Mesenchymal stem cell (in vitro differentiated cells and primary cell): ENCODE measurements at places on chromosomes 7 and 10.

- DNase-seq: peak; percentile 88
- H3K4me1 ChIP-seq: no peaks in the 10 kb centered on the region
- H3K27ac ChIP-seq: no peak overlapping the region
- H3K27me3 ChIP-seq: no peaks in the 10 kb centered on the region
- H3K4me3 ChIP-seq: no peak overlapping the region
- H3K36me3 ChIP-seq: no peaks in the 10 kb centered on the region
Measured at GRCh38 chr7:17690030-17690429, 250.3 kb downstream of the SNX13 start.

- H3K27me3 ChIP-seq: no peaks in the 10 kb centered on the region
- H3K36me3 ChIP-seq: peaks cover 4% of the 10 kb centered on the region
- H3K4me3 ChIP-seq: no peak overlapping the region
- no peak for DNase-seq
- H3K4me1 ChIP-seq: peaks cover 30% of the 10 kb centered on the region
Measured at GRCh38 chr7:2124604-2125345, 108.0 kb downstream of the MAD1L1 start.

GRCh38 chr7:3370068-3370830 lies 69.2 kb downstream of the SDK1 start:
- no peak overlapping the region for H3K4me3 ChIP-seq
- H3K27ac ChIP-seq: no peak overlapping the region
- no peaks in the 10 kb centered on the region for H3K27me3 ChIP-seq
- H3K36me3 ChIP-seq: no peaks in the 10 kb centered on the region
- peak; percentile 29 for DNase-seq

- no peaks in the 10 kb centered on the region for H3K27me3 ChIP-seq
- H3K27ac ChIP-seq: no peak overlapping the region
- H3K4me1 ChIP-seq: peaks cover 6% of the 10 kb centered on the region
- no peak overlapping the region for H3K4me3 ChIP-seq
- H3K36me3 ChIP-seq: peaks cover 30% of the 10 kb centered on the region
Measured at GRCh38 chr10:5940807-5941218, 36.5 kb downstream of the IL15RA start.

DNA sequence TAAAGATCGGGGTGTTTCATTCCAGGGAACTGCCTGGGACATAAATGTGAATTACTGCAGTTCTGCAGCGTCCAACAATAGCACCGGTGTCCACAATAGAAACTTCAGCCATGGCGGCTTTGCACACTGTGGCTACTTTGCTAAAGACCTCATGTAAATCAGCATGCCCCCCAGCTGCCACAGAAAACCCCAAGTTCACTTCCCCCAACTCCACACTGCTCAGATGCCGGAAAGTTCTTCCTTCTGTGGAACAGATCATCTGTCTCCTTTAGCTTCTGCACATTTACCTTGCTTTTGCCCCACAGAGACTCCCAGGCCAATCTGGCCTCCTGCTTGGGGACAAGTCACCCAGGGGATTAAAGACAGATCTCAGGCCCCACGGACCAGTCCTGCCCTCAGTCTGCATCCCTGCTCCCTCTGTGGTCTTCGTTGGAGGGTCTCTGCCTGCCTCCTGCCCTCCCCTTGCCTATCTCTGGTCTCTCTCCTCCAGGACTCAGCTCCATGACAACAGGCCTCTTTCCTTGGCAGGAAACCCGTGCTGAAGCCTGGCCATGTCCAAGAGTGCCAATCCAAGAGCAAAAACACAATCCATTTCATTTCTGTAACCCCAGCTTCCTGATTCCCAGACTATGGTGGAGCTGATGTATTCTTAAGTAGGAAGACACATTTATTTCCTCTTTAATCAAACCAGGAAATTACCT lies 403.2 kb downstream of the RPS24 start:
- no peaks in the 10 kb centered on the region for H3K27me3 ChIP-seq
- no peaks in the 10 kb centered on the region for H3K36me3 ChIP-seq
- H3K4me3 ChIP-seq: no peak overlapping the region
- no peak for DNase-seq
- peaks cover 20% of the 10 kb centered on the region for H3K4me1 ChIP-seq

GRCh38 chr7:102967798-102968197 lies 55.0 kb downstream of the LRRC17 start:
- no peak overlapping the region for H3K27ac ChIP-seq
- H3K27me3 ChIP-seq: no peaks in the 10 kb centered on the region
- H3K4me3 ChIP-seq: no peak overlapping the region
- DNase-seq: peak; percentile 65
- H3K36me3 ChIP-seq: no peaks in the 10 kb centered on the region

DNA sequence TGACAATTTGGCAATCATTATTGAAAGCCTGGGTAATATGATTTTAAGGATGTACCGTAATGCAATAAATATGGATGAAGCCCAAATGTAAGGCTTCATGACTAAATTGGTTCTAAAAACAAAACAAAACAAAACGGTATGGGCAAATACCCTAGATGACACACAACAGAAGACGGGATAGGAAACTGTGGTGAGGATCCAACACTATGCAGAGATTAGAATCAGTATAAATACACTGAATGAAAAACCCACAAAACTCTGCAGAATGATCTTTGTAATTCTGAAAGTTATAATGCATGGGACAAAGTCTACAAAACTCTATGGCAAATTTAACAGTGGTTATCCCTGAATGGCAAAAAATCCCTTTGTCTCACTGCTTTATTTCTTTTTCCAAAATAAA lies 57.6 kb downstream of the MALSU1 start:
- peak; percentile 68 for DNase-seq
- no peaks in the 10 kb centered on the region for H3K36me3 ChIP-seq
- peaks cover 6% of the 10 kb centered on the region for H3K4me1 ChIP-seq
- peak overlapping the region; percentile 47 for H3K27ac ChIP-seq
- no peak overlapping the region for H3K4me3 ChIP-seq

DNA sequence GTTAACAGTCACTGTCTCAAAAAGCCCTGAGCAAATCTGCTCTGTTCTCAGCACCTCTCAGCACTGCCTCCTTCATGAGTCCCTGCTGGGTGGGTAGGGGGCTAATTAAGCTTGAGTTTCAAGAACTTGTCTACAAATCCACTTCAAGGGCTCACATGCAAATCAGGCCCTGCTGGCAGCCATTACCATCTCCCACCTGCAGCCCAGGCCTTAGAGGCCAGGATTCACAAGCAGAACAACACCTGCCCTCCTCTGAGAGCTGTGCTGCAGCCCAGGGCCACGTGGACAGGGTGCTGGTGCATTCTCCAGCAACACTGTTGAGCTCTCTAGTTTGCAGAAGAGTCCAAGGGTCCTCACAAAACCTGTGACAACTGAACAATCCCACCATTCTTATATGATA lies 119.2 kb downstream of the DPP6 start:
- no peaks in the 10 kb centered on the region for H3K4me1 ChIP-seq
- no peak overlapping the region for H3K27ac ChIP-seq
- H3K36me3 ChIP-seq: no peaks in the 10 kb centered on the region
- DNase-seq: no peak
- H3K27me3 ChIP-seq: no peaks in the 10 kb centered on the region

DNA sequence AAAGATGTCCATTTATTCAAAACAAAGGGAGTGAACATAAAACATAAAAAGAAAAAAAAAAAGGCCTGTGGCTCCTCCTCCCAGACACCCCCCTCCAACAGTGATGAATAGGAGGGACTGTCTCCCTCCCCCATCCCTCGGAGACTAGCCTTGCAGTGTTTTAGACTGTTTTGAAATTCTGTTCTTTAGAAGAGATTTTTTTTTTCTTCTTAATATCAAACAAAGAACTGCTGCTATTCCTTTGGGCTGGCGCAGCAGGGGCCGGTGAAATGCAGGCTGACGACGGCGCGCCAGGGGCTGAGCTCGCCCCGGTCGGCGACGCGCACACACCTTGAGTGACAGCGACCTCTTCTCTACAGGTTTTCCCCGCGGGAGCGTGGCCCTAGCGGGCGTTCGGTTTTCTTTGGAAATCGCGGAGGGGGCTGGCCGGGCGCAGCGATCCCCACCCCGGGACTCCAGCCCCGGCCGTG lies at the start of gene LANCL2:
LANCL2 (plus strand) TSS at position 133 of the 470 bp plus-strand sequence. CDS start 689 bp downstream, outside the sequence.
- H3K27ac ChIP-seq: peak within 1 kb of the TSS; percentile 88
- peaks cover 9% of the 10 kb centered on the region for H3K4me1 ChIP-seq
- H3K36me3 ChIP-seq: no peaks in the 10 kb centered on the region
- H3K4me3 ChIP-seq: peak within 1 kb of the TSS; percentile 98
- peaks cover 8% of the 10 kb centered on the region for H3K27me3 ChIP-seq
- peak; percentile 53 for DNase-seq

GRCh38 chr7:21169667-21170580 lies 258.0 kb upstream of the SP4 start:
- peaks cover 12% of the 10 kb centered on the region for H3K27me3 ChIP-seq
- H3K27ac ChIP-seq: no peak overlapping the region
- no peaks in the 10 kb centered on the region for H3K36me3 ChIP-seq
- DNase-seq: no peak
- H3K4me3 ChIP-seq: no peak overlapping the region

DNA sequence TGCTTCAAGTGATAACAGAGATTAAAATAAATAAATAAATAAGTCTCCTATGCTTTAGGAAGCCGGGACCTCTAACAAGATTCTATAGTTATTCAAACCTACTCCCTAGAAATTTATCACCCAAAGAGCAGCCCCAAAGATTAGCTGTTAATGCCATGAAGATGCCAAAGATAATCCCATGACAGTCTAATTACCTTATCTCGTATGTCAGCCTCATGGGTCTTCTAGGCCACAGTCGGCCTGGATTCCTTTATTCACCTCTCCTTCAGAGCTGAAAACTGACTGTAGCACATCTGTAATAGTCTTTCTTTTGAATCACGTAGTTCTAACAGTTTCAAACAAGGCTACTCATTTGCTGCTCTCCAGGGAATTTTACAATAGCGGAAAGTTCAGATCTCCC lies 24.2 kb downstream of the COL1A2 start:
- no peak for DNase-seq
- H3K4me3 ChIP-seq: no peak overlapping the region
- H3K27me3 ChIP-seq: no peaks in the 10 kb centered on the region

GRCh38 chr7:36010656-36011587 lies 142.1 kb upstream of the EEPD1 start:
- no peak overlapping the region for H3K4me3 ChIP-seq
- H3K27me3 ChIP-seq: peaks cover 5% of the 10 kb centered on the region
- H3K36me3 ChIP-seq: no peaks in the 10 kb centered on the region
- H3K27ac ChIP-seq: no peak overlapping the region
- no peak for DNase-seq

DNA sequence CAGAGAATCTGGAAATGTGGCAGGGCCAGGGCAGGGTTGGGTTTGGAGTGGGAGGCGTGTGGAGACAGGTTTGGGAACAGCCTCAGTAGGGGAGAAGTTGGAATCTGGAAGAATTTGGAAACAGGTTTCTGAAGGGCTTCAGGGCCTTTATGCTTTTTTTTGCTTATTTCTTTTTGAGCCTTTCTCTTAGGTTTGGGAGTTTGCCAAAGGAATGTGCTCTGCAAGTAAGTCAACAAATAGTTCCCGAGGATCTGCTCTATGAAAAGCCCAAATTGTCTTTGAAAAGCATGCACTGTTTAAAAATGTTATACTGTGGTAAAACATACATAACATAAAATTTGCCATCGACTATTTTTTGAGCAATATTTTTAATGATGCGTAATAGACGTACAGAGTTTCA lies 86.7 kb upstream of the ADRB1 start:
- no peak overlapping the region for H3K4me3 ChIP-seq
- DNase-seq: peak; percentile 69
- peaks cover 26% of the 10 kb centered on the region for H3K4me1 ChIP-seq
- no peaks in the 10 kb centered on the region for H3K36me3 ChIP-seq
- no peak overlapping the region for H3K27ac ChIP-seq
